SJCRH30 (cell line): ENCODE measurements at places on chromosomes 3 and 15. TPM values are rescaled to one million over a fixed set of nuclear protein-coding genes. Genes with fewer than 3 reads are reported as not detected.
A peak's percentile ranks its signal among the peaks of the same experiment; 100 is the strongest.

- no peaks in the 10 kb centered on the region for H3K36me3 ChIP-seq
- H3K27me3 ChIP-seq, result peaks cover 17% of the 10 kb centered on the region
- H3K4me3 ChIP-seq, result no peak overlapping the region
- no peak overlapping the region for H3K27ac ChIP-seq
- DNase-seq, result no peak
These were observed 10.6 kb downstream of the DNAJB8 start for GRCh38 chr3:128455786-128456748.

- H3K27me3 ChIP-seq, result no peaks in the 10 kb centered on the region
- no peaks in the 10 kb centered on the region for H3K36me3 ChIP-seq
- DNase-seq, result no peak
- no peak overlapping the region for H3K27ac ChIP-seq
- no peak overlapping the region for H3K4me3 ChIP-seq
- no peaks in the 10 kb centered on the region for H3K4me1 ChIP-seq
These were observed 11.1 kb downstream of the RAP2B start for GRCh38 chr3:153172796-153173757.

DNA sequence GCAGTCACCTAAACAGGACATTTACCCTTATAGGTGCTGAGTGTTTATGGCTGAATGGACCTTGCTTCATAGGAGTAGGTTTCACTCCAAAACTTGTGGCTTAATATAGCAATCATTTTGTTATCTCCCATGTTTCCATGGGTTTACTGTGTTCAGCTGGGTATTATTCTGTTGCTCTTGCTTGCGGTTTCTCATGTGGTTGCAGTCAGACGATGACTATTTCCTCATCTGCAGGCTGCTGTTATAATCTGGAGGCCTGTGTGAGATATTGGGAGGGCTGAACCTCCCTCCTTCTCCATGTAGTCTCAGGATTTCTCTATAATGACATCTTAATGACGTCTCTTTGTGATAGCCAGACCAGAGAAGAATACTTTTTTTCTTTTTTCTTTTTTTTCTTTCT, 98.1 kb downstream of the ZPLD1 start:
- no peak overlapping the region for H3K4me3 ChIP-seq
- H3K36me3 ChIP-seq, result no peaks in the 10 kb centered on the region
- H3K27ac ChIP-seq, result no peak overlapping the region
- H3K27me3 ChIP-seq, result no peaks in the 10 kb centered on the region
- H3K4me1 ChIP-seq, result peaks cover 13% of the 10 kb centered on the region
- DNase-seq, result no peak

DNA sequence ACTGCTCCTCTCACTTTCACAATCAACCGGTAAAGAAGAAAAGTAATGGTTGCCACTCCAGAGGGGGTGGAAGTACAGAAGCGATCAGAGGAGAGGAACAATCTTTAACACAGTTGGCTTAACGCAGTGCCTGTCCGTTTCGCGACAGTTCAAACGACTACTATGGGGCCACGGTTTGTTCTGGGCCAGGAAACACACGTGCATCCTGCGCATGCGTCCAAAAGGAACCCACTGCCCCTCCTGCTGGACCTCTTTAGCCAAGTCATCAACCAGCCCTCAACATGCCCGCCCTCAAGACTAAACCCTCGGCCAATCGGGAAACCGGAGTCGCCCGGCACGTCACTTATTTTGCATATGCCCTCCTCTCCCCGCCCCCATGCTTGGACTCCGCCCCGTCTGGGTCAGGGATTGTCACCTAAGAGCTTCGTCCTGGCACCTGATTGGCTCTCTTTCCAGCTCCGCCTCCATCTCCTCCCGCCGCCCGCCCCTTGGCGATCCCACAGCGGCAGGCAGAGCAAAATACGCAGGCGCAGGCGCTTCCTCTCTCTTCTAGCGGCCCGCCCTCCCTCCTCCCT, 345 bp upstream of the CDV3 start:
- peak; percentile 100 for DNase-seq
- H3K4me1 ChIP-seq, result peaks cover 31% of the 10 kb centered on the region
- H3K27ac ChIP-seq, result peak overlapping the region; percentile 55
- peaks cover 29% of the 10 kb centered on the region for H3K36me3 ChIP-seq
- H3K4me3 ChIP-seq, result peak overlapping the region; percentile 91

- no peak overlapping the region for H3K4me3 ChIP-seq
- no peaks in the 10 kb centered on the region for H3K27me3 ChIP-seq
- no peak overlapping the region for H3K27ac ChIP-seq
- peaks cover 15% of the 10 kb centered on the region for H3K4me1 ChIP-seq
- no peak for DNase-seq
- H3K36me3 ChIP-seq, result no peaks in the 10 kb centered on the region
These were observed 373.1 kb downstream of the FOXP1 start for GRCh38 chr3:71210257-71211007.

GRCh38 chr15:60551147-60551780, 72.3 kb upstream of the ICE2 start:
- H3K27ac ChIP-seq, result no peak overlapping the region
- no peaks in the 10 kb centered on the region for H3K27me3 ChIP-seq

- H3K4me3 ChIP-seq, result no peak overlapping the region
- no peak for DNase-seq
- H3K27ac ChIP-seq, result no peak overlapping the region
These were observed 1.2 kb downstream of the SHISA5 start for GRCh38 chr3:48502728-48503168.

DNA sequence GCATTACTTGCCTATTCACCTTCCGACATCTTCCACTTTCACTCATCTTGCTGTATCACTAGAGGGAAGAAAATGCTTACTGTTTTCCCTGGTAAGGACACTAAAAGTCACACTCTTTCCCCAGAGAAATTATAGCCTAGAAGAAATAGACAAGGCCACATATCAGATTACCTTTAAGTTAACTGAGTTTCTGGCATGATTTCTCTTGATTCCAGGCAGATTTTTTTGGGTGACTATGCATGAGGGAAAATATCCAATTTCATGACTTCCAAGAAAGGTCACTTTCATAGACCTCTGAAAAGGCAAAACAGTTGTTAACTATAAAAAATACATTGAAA, 30.3 kb downstream of the TCF12 start:
- DNase-seq, result peak; percentile 21
- peaks cover 16% of the 10 kb centered on the region for H3K36me3 ChIP-seq
- H3K27ac ChIP-seq, result no peak overlapping the region
- H3K27me3 ChIP-seq, result no peaks in the 10 kb centered on the region
- 0 out of 2 replicates have a peak, but pooled peaks cover 7% of the 10 kb centered on the region for H3K4me1 ChIP-seq

DNA sequence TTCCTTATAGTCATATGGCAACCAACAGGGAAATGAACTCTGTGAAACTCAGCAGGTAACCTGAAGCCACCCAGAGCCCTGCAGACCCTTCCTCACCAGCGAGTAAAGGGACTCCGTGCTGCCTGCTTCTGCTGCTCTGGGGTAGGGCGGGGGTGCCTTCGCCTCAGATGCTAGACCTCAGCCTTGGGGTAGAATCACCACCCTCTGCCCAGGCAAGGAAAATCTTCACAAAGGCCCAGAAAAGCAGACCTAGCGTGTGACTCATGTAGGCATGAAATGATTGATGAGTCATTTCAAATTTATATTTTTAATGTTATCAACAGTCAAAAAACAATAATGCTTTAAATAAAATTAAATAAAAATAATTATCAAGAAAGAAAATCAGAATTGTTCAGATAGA, 6.6 kb downstream of the STIMATE start:
- H3K36me3 ChIP-seq, result no peaks in the 10 kb centered on the region
- DNase-seq, result no peak
- no peak overlapping the region for H3K4me3 ChIP-seq
- H3K27ac ChIP-seq, result no peak overlapping the region
- no peaks in the 10 kb centered on the region for H3K27me3 ChIP-seq

Gene ACAN
- not detected in 2 replicates for total RNA-seq

Gene BBS4
- total RNA-seq, result 11.0 and 19.6 TPM in 2 replicates

Gene PARP15
- total RNA-seq, result 0.08 and 0.28 TPM in 2 replicates

Gene ARGFX
- 1.1 and 1.2 TPM in 2 replicates for total RNA-seq

Gene RBP2
- total RNA-seq, result not detected in 2 replicates

Gene HCLS1
- total RNA-seq, result 0.68 and 1.9 TPM in 2 replicates
